ENCODE measurements at places on chromosomes 6 and 20. TPM values are rescaled to one million over a fixed set of nuclear protein-coding genes. Genes with fewer than 3 reads are reported as not detected.

Gene KCNK5
- total RNA-seq = 4.2 TPM

Gene ZFP57
- total RNA-seq = not detected

DNA sequence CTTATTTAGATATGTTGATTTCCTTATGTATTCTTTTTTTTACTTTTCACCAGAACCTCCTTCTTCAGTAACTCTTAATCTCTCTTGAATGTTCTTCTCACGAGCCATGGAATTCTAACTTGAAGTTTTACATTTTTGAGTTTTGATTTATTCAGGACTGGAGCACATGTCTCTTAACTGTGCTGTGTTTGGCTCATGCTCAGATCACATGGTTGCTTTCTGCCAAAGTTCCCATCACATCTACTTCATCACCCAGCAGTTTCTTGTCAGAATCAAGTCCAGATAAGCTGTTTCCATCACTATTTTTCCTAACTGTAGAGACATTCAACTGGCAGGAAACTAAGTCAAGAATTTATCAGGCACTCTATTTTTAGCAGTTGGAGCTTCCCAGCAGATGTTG, 31.7 kb downstream of the SLC35A1 start:
- no peak for DNase-seq
- no peak overlapping the region for H3K27ac ChIP-seq
- no peaks in the 10 kb centered on the region for H3K4me1 ChIP-seq

DNA sequence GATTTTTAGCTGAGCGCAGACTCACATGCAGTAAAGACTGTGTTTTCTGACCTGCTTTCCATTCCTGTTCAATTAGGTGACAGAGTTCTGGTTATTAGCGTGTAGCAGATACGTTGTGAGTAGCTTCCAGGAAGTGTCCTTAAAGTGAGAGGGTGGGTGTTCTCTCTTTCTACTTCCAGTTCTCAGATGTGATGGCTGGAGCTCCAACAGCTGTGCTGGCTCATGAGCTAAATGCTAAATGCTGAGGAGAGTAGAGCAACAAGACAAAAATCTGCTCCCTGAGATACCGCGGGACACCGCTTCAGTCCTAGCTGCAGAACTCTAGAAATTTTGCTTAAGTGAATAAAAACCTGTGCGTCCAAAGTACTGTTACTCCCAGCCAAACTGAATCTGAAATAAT, 38.2 kb upstream of the FYN start:
- H3K4me3 ChIP-seq = no peak overlapping the region
- no peak overlapping the region for H3K27ac ChIP-seq
- H3K36me3 ChIP-seq = no peaks in the 10 kb centered on the region
- no peaks in the 10 kb centered on the region for H3K27me3 ChIP-seq
- H3K4me1 ChIP-seq = no peaks in the 10 kb centered on the region

Gene RFX6
- total RNA-seq = not detected

DNA sequence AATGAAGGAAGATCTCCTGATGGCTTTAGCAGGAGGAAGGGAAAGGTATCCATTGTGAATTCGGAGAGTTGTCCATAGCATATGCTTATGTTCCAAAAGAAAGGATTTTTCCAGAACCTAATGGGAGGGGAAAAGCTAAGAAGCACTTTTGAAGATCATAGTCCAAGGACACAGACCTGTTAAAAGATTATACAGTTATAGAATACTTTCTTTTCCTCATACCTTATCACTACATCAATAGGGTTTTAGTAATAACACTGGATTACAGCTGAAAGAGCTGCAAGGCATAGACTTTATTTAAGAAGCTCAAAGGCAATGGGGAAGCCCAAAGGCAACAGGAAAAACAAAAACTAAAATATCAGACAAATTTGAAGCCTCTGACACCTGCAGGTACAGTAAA, 39.8 kb upstream of the SLC24A3 start:
- H3K4me1 ChIP-seq = no peaks in the 10 kb centered on the region
- no peak for DNase-seq
- H3K27me3 ChIP-seq = no peaks in the 10 kb centered on the region
- H3K27ac ChIP-seq = no peak overlapping the region

GRCh38 chr6:139060332-139060731, 31.8 kb downstream of the ABRACL start:
- no peak overlapping the region for H3K4me3 ChIP-seq
- DNase-seq = no peak
- H3K36me3 ChIP-seq = no peaks in the 10 kb centered on the region
- no peaks in the 10 kb centered on the region for H3K4me1 ChIP-seq

GRCh38 chr20:37323985-37324384, 22.0 kb upstream of the SRC start:
- no peaks in the 10 kb centered on the region for H3K4me1 ChIP-seq
- DNase-seq = no peak
- no peaks in the 10 kb centered on the region for H3K27me3 ChIP-seq
- no peak overlapping the region for H3K27ac ChIP-seq
- H3K4me3 ChIP-seq = no peak overlapping the region

DNA sequence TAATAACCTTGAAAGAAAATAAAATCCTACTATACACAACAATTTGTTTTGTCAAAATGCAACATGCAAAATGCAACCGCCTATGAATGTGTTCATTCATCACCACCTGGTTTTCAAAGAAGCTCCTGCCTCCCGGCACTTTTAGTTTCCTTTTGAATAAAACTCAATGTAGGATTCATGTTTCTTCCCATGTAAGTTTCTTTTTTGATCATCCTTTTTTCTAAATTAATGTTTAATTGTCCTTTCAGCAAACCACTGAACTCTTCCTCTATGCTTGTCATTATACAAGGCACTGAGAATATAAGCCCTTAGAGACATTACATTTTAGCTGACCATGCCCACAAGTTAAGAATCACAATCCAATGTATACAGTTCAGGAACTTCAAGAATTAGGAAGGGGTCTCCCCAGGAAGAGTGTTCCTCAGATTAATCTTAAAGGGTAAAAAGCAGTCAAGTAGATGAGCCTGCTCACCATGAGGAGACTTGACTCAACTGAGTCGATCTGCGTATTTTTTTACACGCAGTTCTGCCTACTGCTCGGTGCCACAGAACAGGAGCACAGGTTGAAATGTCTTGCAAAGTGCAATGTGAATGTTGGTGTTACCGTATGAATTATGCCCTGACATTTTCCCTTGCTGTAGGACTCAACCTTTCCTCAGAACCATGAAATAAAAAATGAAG, 7.2 kb upstream of the THEMIS start:
- H3K27me3 ChIP-seq = no peaks in the 10 kb centered on the region
- peak; percentile 21 for DNase-seq
- H3K4me3 ChIP-seq = 0 out of 2 replicates have a peak overlapping the region, but pooled peaks have one; percentile 21
- H3K4me1 ChIP-seq = no peaks in the 10 kb centered on the region
- H3K27ac ChIP-seq = no peak overlapping the region
- no peaks in the 10 kb centered on the region for H3K36me3 ChIP-seq

DNA sequence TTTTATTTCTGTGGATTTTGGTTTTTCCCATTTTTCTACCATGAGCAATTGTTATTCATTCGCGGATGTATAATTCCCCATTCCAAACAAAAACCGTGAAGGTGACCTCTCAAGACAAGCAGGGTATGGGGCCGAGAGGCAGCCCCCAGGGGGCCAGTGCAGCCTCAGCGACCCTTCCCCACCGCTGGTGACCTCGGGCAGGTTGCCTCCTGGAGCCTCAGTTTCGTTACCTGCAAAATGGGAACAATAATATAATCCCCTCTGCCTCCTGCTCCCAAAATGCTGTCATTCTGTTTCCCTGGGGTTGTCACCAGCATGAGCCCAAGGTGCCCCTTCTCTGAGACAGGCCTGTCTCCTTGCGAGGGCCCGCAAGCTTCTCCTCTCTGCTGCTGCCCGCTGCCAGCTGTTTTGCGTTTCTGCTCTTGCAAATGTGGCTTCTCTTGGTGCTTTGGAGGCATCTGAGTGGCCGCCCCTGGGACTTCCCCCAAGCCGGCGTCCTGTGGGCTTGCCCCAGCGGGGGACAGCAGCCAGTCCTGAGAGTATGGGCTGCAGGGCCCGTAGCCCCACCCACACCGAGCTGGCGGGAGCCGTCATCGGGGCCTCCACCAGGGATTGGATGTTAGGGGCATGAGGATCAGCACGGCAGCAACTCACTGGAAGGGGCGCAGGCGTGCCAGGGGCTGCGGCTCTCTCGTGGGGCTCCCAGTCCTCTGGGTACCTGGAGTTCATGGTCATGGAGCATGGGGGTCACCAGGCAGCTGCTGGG, 161.9 kb downstream of the TAF4 start:
- DNase-seq = no peak
- H3K27ac ChIP-seq = no peak overlapping the region
- H3K4me1 ChIP-seq = no peaks in the 10 kb centered on the region
- no peaks in the 10 kb centered on the region for H3K36me3 ChIP-seq
- no peak overlapping the region for H3K4me3 ChIP-seq

Gene CRNKL1
- total RNA-seq = 14.3 TPM

- DNase-seq = no peak
- no peaks in the 10 kb centered on the region for H3K4me1 ChIP-seq
Observed at GRCh38 chr6:16087386-16087785, 41.5 kb upstream of the MYLIP start.

DNA sequence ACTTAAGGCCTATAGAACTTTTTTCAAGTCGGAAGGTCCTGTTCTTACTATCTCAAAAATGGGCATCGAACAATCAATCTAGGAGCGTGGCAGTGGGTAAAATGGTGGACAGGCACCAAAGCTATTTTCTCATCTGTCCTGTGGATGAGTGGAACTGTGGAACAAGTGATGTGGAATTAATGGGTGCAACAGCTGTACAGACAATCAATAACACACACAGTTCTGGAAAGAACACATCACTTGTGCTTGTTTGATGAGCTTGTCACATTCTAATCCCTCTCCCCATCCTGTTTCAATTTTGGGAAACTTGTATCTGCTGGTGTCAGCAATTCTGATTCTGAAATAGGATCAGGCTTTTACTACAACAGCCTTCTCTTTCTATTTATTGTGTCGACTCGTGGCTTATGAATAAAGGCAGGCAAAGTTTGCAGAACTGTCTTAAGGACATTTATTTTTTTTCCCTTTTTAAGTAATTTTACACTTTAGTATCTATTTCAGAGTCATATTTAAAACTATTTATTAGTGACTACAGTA, 11.5 kb downstream of the RBM24 start:
- H3K36me3 ChIP-seq = no peaks in the 10 kb centered on the region
- H3K27ac ChIP-seq = no peak overlapping the region
- no peak overlapping the region for H3K4me3 ChIP-seq
- DNase-seq = no peak
- H3K27me3 ChIP-seq = no peaks in the 10 kb centered on the region
- H3K4me1 ChIP-seq = no peaks in the 10 kb centered on the region

Gene CEP85L
- 8.7 TPM for total RNA-seq

DNA sequence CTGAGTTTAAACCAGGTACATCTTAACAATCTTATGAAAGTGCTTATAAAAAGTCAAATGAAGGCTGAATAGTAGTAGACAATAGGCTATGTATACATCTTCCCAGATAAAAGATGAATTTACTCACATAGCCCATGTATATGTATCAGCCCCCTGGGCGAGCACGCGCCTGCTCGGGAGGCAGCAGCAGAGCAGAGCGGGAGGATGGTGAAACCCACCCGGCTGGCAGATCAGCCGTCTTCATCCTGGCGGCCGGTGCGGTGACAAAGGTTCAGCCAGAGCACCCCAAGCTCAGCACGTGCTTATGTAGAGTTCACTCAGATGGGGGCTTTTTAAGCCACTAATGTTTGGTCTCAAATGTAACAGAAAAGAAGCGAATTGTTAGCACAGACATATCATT, 184.8 kb downstream of the KIF6 start:
- H3K36me3 ChIP-seq = no peaks in the 10 kb centered on the region
- no peaks in the 10 kb centered on the region for H3K4me1 ChIP-seq
- H3K27me3 ChIP-seq = no peaks in the 10 kb centered on the region
- no peak overlapping the region for H3K4me3 ChIP-seq
- DNase-seq = no peak
- no peak overlapping the region for H3K27ac ChIP-seq

Gene PBOV1
- total RNA-seq = not detected

DNA sequence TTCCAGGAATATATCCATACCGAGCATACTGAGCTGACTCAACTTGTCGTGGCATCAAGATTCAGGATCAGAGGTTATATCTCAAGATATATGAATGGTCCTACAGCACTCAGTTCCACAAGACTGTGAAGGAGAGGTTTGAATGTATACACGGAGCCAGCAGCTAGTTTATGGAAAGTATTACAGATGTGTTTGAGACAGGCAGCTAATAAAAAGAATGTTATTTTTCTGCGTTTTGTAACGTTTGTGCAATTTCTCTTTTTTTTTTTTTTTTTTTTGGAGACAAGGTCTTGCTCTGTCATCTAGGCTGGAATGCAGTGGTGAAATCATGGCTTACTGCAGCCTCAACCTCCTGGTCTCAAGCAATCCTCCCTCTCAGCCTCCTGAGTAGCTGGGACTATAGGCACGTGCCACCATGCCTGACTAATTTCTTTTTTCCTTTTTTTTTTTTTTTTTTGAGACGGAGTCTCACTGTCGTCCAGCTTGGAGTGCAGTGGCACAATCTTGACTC, 3.4 kb upstream of the FAM110A start:
- H3K27me3 ChIP-seq = no peaks in the 10 kb centered on the region
- no peak for DNase-seq
- no peak overlapping the region for H3K4me3 ChIP-seq

DNA sequence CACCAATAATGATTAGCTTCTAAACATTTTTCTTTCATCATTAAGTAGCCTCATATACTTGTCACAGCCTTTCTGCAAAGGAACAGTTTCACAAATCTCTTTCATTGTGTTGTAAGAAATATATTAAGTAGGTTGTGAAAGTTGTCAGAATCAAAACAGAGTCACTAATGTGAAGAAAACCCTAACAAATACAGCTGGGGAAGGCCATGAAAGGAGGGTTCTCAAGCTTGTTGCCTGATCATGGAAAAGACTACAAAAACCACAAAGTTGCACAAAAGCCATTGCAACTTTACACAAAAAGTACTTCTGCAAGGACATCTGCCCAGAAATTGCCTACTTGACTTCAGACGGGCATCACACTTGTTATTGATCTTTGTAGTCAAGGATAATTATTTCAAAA, 216.1 kb downstream of the ALDH8A1 start:
- H3K4me3 ChIP-seq = no peak overlapping the region
- H3K27ac ChIP-seq = no peak overlapping the region
- H3K36me3 ChIP-seq = no peaks in the 10 kb centered on the region
- no peaks in the 10 kb centered on the region for H3K4me1 ChIP-seq

DNA sequence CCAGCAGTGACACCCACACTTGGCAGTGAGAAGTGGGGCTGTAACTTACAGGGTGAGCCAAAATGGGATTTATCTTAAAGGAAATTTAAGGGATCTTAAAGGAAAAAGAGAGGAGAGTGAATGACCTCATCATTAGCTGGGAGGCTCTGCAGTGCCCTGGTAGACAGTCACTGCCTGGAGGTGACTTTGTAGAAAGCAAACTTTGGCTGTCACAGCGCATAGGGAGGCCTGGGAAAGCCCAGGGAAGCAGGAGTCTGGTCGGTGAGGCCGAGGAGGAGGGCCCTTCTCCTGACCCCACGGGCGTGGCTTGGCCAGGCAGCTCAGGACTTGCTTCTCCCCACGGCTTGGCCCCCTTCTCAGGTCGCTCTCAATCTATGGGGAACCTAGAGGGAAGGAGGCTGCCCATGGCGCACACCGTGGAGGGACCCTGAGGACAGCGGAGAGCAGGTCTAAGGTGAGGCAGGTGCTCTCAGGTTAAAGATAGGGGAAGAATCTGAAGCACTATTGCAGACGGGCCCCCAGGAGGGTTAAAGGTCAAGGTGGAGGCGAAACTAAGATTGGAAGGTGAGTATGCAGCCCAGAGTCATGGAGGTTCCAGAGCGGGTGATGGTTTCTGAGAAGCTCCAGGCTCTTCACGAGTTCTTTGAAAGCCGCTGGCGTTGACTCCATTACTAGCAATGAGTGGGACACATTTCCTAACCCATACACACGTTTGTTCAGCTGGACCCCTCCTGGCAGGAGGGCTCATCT, 15.6 kb upstream of the RIPK1 start:
- no peak for DNase-seq
- H3K27me3 ChIP-seq = peaks cover 3% of the 10 kb centered on the region
- H3K27ac ChIP-seq = no peak overlapping the region

GRCh38 chr6:1669996-1670395, 60.3 kb downstream of the FOXC1 start:
- H3K27me3 ChIP-seq = no peaks in the 10 kb centered on the region
- no peak overlapping the region for H3K4me3 ChIP-seq
- no peaks in the 10 kb centered on the region for H3K36me3 ChIP-seq

Data from GM12878 (cell line).